Kidney (tissue), 22 donors: ENCODE measurements at places on chromosomes 2 and 18. TPM values are rescaled to one million over a fixed set of nuclear protein-coding genes. Genes with fewer than 3 reads are reported as not detected.
A peak's percentile ranks its signal among the peaks of the same experiment; 100 is the strongest.

GRCh38 chr2:26597197-26597596, 44.0 kb downstream of the CIB4 start:
- DNase-seq: no peak

DNA sequence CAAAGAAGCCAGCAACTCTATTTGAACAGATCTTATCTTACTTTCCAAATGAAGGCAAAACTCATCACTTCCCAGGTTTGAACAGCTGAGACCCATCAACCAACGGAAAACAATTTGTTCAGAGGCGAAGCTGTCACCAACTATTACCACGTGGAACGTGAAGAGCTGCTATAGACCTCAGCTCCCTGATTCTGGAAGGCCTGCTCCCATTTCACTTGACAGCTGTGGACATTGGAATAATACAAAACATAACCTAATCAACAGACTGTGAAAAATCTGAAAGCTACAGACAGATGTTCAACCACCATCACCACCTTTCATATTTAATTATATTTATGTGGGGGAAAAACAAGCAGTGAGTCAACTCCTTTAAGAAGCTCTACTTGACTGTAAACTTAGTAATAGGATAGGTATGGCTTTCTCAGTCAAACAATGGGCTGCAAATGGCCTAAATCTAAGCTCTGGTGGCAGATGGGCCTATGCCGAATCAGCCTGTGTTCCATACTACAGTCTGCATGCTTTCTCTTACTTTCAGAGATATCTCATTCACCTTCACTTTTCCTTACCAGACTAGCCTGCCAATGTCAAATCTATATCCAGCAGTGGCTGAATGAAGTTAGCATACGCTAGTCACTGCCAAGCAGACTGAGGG, 896.4 kb downstream of the TDRD15 start:
- DNase-seq: peak; percentile 21

GRCh38 chr2:182559623-182560022, 132.8 kb upstream of the PDE1A start:
- no peak for DNase-seq

DNA sequence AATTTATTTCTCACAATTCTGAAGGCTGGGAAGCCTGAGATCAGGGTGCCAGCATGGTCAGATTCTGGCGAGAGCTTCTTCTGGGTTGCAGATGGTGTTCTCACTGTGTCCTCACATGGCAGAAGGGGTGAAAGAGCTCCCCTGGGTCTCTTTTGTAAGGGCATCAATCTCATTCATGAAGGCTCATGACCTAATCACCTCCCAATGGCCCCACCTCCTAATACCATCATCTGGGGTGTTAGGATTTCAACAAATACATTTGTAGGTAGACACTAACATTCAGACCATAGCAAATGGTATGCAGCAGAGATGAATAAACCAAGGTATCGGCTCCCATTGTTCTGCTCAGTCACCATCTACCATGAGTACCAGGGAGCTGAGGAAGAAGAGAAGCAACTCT, 32.7 kb downstream of the YPEL5 start:
- DNase-seq: no peak

DNA sequence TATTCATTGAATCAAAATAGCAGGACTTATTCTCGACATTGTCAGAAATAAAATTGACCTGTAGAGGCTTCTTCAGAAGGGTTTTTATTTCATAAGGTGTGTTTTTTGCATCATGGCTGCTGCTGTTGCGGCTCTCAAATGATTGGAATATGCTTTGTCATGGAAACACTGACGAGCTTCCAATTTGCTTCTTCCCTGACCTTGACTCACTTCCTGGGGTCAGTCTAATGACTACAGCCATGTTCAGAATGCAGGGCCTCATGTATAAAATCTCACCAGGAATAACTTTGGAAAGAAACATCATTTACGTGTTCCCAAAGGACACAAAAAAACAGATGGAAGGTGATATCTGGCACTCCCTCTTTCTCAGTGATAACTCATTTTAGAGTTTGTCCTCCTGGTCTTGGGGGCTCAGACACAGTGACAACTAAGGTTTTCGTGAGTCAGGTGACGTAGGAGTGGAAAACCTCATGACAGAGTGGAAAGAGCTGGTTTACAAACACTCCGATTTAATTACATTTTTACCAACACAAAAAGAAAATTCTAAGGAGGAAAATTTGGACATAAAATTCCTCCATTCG, 467.0 kb upstream of the RAB12 start:
- no peak for DNase-seq

DNA sequence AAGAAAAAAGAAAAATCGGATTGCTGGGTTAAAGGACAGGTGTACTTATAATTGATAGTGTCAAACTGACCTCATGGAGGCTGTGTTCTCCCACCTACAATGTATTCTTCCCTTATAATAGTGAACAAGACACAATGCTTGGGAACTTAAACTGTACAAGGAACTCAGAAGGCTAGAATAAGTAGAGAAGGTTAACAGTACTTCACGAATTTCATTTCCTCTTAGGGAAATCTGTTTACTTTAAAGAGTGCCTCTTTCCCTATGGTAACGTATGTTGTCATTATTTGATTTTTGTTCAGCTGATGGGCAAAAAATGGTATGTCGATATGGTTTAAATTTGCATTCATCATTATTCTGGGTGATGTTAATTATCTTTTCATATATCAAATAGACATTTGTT, 9.2 kb upstream of the HK2 start:
- no peak for DNase-seq

DNA sequence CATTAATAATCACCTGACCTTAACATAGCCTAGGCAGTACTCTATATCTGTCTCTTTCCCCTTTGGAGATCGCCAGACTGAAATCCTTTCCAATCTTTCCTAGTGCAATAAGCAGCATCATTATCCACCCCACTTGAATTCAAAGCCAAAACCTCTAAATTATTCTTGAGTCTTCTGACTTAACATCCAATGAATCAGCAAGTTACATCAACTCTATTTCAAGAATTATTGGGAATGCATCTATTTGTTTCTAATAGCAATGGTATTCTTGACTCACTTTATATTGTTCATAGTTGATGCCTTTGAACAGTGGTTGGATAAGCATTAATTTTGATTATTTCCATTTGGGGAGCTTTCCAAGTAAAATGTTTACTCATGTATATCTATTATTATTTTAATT, 144.8 kb downstream of the ZNF804A start:
- DNase-seq: no peak

- DNase-seq: no peak
These were observed 7.0 kb upstream of the AOX1 start for GRCh38 chr2:200578778-200579177.

DNA sequence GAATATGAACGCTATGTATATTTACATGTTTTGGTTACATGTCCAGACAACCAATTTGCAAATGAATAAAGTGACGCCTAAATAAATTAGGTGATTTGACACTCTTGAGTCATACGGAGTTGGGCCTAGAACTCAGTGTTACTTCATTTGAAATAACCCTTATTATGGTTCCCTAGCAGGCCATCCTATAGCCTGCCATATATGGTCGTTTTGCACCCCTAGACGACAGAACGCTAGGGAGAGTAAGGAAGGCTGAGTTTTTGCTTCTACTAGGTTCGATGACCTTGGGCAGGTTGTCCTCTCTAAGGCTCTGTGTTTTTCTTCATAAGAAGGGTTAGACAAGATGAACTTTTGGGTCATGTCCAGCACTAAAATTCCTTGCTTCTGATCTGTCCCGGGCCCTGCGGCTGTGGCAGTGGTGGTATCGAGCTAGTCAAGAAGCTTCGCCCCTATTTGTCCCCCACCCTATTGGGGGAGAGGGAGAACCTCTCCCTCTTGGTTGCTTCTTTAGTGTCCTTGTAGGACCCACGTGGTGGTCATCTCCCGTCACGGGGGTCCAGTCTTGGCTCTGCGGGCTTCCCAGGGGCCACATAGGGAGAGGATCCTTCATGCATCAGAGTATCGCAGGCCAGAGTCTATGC, 574 bp upstream of the EML4 start:
- DNase-seq: no peak

GRCh38 chr18:21703241-21703820, 1.2 kb downstream of the ABHD3 start:
- DNase-seq: no peak

DNA sequence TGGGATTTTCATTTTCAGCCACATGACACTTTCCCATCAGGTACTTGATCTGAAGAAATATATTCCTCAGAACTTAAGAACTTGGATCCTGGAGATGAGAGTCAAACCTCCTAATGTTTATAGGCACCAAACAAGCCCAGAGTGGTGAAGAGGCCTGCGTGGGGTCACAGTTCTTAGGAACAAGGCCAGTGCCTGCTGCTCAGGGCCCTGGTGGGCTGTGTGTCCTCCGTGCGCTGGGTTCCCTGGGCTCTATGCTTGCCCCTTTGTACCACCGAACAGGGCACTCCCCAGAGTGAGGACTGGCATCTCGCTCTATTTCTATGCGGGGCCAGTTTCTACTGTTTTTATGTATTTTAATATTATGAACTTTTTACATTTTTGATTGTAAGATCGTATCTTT, 76.0 kb upstream of the RBM44 start:
- no peak for DNase-seq

GRCh38 chr2:134253804-134254203, at the start of gene MGAT5:
Gene MGAT5, plus strand, starts transcription at chr2:134254072. Its CDS starts 332 bp downstream, at chr2:134254404.
- DNase-seq: no peak

The RIF1 gene
- polyA plus RNA-seq: 2.4 TPM

The ANKRD29 gene
- polyA plus RNA-seq: 5.2 TPM

The ORMDL1 gene
- polyA plus RNA-seq: 61.2 TPM

The HTR2B gene
- 2.0 TPM for polyA plus RNA-seq

The PRKRA gene
- polyA plus RNA-seq: 42.6 TPM

The SP5 gene
- 1.6 TPM for polyA plus RNA-seq

The NEB gene
- polyA plus RNA-seq: 1.6 TPM

The LYG2 gene
- not detected for polyA plus RNA-seq
